PC-9 (cell line): ENCODE measurements at places on chromosomes 2 and 18. TPM values are rescaled to one million over a fixed set of nuclear protein-coding genes. Genes with fewer than 3 reads are reported as not detected.

The IL1F10 gene
- total RNA-seq, result not detected in 2 replicates

The TBR1 gene
- not detected in 2 replicates for total RNA-seq

The PLEKHM3 gene
- total RNA-seq, result 7.7 and 8.4 TPM in 2 replicates

The STPG4 gene
- 6.5 and 8.7 TPM in 2 replicates for total RNA-seq

The UGT1A4 gene
- 73.6 and 93.0 TPM in 2 replicates for total RNA-seq

The UGT1A8 gene
- total RNA-seq, result 0.17 and 0.20 TPM in 2 replicates

The PKP4 gene
- 55.5 and 59.1 TPM in 2 replicates for total RNA-seq

The LYPD6 gene
- 0.74 and 1.1 TPM in 2 replicates for total RNA-seq

The AP1S3 gene
- 61.3 and 73.3 TPM in 2 replicates for total RNA-seq

The UCN gene
- 2.8 and 4.6 TPM in 2 replicates for total RNA-seq

The LTBP1 gene
- total RNA-seq, result 10.3 and 10.4 TPM in 2 replicates

The HOXD1 gene
- total RNA-seq, result not detected in 2 replicates

The FAM110C gene
- total RNA-seq, result 20.8 and 21.1 TPM in 2 replicates

The UGT1A6 gene
- 549 and 643 TPM in 2 replicates for total RNA-seq

The DYSF gene
- 10.6 and 12.2 TPM in 2 replicates for total RNA-seq

The HOXD3 gene
- total RNA-seq, result not detected in 2 replicates

The ESPNL gene
- 1.1 and 2.2 TPM in 2 replicates for total RNA-seq

The TEX261 gene
- 30.3 and 47.6 TPM in 2 replicates for total RNA-seq

The DIPK1C gene
- total RNA-seq, result not detected in 2 replicates

The RAX gene
- total RNA-seq, result not detected in 2 replicates

The SPHKAP gene
- total RNA-seq, result not detected in 2 replicates

The EPG5 gene
- total RNA-seq, result 16.7 and 19.5 TPM in 2 replicates

The AGXT gene
- total RNA-seq, result not detected in 2 replicates

The DCTN1 gene
- total RNA-seq, result 130 and 147 TPM in 2 replicates

The CYTIP gene
- not detected in 2 replicates for total RNA-seq

The CPO gene
- not detected in 2 replicates for total RNA-seq

The EGR4 gene
- not detected in 2 replicates for total RNA-seq
